ENCODE measurements at places on chromosomes 13 and 19. TPM values are rescaled to one million over a fixed set of nuclear protein-coding genes. Genes with fewer than 3 reads are reported as not detected.

DNA sequence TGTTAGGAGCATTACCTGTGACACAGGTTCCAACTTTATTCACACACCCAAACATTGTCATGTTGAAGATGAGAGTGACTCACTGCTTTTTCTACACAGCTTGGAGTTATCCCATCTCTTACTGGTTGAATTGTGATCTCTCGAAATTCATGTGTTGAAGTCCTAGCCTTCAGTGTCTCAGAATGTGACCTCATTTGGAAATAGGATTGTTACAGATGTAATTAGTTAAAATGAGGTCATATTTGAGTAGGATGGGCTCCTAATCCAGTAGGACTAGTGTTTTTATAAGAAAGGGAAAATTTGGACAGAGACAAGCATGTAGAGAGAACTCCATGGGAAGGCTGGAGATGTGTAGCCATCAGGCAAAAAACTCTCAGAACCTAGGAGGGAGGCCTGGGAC lies 142.5 kb downstream of the POSTN start:
- no peak overlapping the region for H3K27ac ChIP-seq
- H3K4me3 ChIP-seq: no peak overlapping the region
- H3K27me3 ChIP-seq: no peaks in the 10 kb centered on the region
- no peaks in the 10 kb centered on the region for H3K4me1 ChIP-seq

GRCh38 chr19:13012690-13013608 lies 17.7 kb downstream of the NFIX start:
- H3K36me3 ChIP-seq: no peaks in the 10 kb centered on the region
- peak overlapping the region; percentile 70 for H3K4me3 ChIP-seq
- peak; percentile 93 for DNase-seq
- H3K27ac ChIP-seq: peak overlapping the region; percentile 99
- H3K4me1 ChIP-seq: peaks cover 78% of the 10 kb centered on the region

NLRP4 gene
- total RNA-seq: not detected

DNA sequence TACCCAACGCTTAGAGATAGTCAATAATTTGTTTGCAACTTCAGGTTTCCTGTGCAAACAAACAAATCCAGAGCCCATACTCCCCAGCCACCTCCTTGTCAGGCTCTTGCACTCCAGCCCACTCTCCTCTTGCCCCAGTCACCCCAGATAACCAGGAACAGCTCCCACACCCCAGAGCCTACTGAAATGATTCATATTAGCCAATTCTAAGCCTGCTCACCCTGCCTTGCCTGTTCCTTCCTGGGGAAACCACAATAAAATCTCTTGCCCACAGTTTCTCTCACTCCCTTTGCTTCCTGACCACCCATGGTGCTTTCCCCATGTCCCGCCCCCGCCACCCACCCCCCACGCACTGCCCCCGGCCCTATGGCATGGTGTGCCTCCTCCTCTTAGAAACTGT lies 3.8 kb upstream of the ACTL9 start:
- no peaks in the 10 kb centered on the region for H3K36me3 ChIP-seq
- DNase-seq: no peak
- no peaks in the 10 kb centered on the region for H3K4me1 ChIP-seq
- no peak overlapping the region for H3K27ac ChIP-seq
- no peaks in the 10 kb centered on the region for H3K27me3 ChIP-seq

CCDC169 gene
- 2.3 TPM for total RNA-seq

GRCh38 chr19:42272989-42273406 lies 3.9 kb downstream of the CIC start:
- DNase-seq: no peak
- H3K27me3 ChIP-seq: no peaks in the 10 kb centered on the region
- peaks cover 57% of the 10 kb centered on the region for H3K4me1 ChIP-seq

GRCh38 chr13:21079761-21080592 lies 18.6 kb upstream of the LATS2 start:
- DNase-seq: no peak
- peak overlapping the region; percentile 14 for H3K4me3 ChIP-seq
- H3K36me3 ChIP-seq: no peaks in the 10 kb centered on the region
- peak overlapping the region; percentile 37 for H3K27ac ChIP-seq
- H3K27me3 ChIP-seq: no peaks in the 10 kb centered on the region

- peaks cover 5% of the 10 kb centered on the region for H3K4me1 ChIP-seq
- no peaks in the 10 kb centered on the region for H3K36me3 ChIP-seq
- H3K27me3 ChIP-seq: no peaks in the 10 kb centered on the region
- H3K4me3 ChIP-seq: no peak overlapping the region
- no peak for DNase-seq
Measured at GRCh38 chr19:2970201-2970835, 7.0 kb upstream of the TLE6 start.

GRCh38 chr19:54207676-54207982 lies 7.0 kb downstream of the RPS9 start:
- H3K4me3 ChIP-seq: peak overlapping the region; percentile 18
- DNase-seq: no peak
- peak overlapping the region; percentile 53 for H3K27ac ChIP-seq
- peaks cover 61% of the 10 kb centered on the region for H3K36me3 ChIP-seq

- no peaks in the 10 kb centered on the region for H3K36me3 ChIP-seq
- H3K4me3 ChIP-seq: no peak overlapping the region
- H3K27me3 ChIP-seq: no peaks in the 10 kb centered on the region
- H3K27ac ChIP-seq: no peak overlapping the region
Measured at GRCh38 chr13:40101708-40102359, 446.4 kb downstream of the COG6 start.

DNA sequence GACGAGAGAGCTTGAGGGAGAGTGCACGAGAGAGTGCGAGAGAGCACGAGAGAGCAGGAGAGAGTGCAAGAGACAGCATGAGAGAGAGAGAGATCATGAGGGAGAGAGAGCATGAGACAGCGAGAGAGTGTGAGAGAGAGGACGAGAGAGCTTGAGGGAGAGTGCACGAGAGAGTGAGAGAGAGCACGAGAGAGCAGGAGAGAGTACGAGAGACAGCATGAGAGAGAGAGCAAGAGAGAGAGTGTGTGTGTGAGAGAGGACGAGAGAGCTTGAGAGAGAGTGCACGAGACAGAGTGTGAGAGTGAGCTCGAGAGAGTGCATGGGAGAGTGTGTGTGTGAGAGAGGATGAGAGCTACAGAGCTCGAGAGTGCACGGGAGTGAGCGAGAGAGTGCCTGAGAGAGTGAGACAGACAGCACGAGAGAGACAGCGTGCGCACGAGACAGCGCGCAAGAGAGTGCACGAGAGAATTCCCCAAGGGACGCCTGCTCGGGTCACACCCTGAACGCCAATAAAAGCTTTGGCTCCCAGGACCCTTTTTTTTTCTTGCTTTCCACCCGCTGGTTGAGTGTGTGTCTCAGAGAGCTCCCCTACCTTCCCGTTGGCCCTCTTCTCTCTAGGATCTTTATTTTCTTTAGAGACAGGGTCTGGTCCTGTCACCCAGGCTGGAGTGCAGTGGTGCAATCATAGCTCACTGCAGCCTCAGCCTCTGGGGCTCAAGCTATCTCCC lies 3.7 kb downstream of the CD70 start:
- H3K4me3 ChIP-seq: no peak overlapping the region
- DNase-seq: no peak
- no peaks in the 10 kb centered on the region for H3K4me1 ChIP-seq
- H3K27me3 ChIP-seq: peaks cover 29% of the 10 kb centered on the region
- no peaks in the 10 kb centered on the region for H3K36me3 ChIP-seq

DOCK9 gene
- total RNA-seq: 19.9 TPM

GRCh38 chr13:29859971-29860370 lies 9.6 kb upstream of the UBL3 start:
- H3K27ac ChIP-seq: no peak overlapping the region
- H3K4me3 ChIP-seq: no peak overlapping the region
- no peak for DNase-seq

TEKTIP1 gene
- 1.0 TPM for total RNA-seq

DNA sequence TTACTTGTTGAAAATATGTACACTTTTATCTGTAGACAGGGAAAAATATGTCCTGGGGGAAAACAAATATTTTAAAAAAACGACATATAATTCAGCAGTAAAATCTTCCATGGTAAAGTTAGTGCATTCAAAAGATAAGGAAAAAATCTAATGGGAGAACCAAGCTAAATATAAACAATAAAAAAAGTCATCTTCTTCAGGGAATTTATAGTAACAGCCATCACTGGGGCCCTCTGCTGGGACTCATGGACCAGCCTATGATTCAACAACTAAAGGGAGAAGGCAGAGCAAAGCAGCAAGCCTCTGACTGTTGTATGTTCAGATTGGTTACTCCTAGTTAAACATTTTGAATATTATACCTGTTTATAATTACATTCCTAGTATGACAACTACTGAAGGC lies 93.0 kb downstream of the ITGBL1 start:
- no peak overlapping the region for H3K27ac ChIP-seq
- no peaks in the 10 kb centered on the region for H3K4me1 ChIP-seq
- no peaks in the 10 kb centered on the region for H3K27me3 ChIP-seq
- no peak for DNase-seq

TTC9B gene
- total RNA-seq: not detected

- DNase-seq: no peak
- no peaks in the 10 kb centered on the region for H3K36me3 ChIP-seq
- peaks cover 16% of the 10 kb centered on the region for H3K4me1 ChIP-seq
- H3K4me3 ChIP-seq: no peak overlapping the region
- H3K27me3 ChIP-seq: no peaks in the 10 kb centered on the region
Measured at GRCh38 chr19:16361254-16361653, 36.6 kb downstream of the KLF2 start.
